ENCODE measurements at places on chromosomes 11 and 22.

GRCh38 chr11:35712533-35712932, 50.0 kb downstream of the TRIM44 start:
- DNase-seq = no peak

- DNase-seq = no peak
These were observed 142.9 kb upstream of the ZBED5 start for GRCh38 chr11:11000579-11001283.

DNA sequence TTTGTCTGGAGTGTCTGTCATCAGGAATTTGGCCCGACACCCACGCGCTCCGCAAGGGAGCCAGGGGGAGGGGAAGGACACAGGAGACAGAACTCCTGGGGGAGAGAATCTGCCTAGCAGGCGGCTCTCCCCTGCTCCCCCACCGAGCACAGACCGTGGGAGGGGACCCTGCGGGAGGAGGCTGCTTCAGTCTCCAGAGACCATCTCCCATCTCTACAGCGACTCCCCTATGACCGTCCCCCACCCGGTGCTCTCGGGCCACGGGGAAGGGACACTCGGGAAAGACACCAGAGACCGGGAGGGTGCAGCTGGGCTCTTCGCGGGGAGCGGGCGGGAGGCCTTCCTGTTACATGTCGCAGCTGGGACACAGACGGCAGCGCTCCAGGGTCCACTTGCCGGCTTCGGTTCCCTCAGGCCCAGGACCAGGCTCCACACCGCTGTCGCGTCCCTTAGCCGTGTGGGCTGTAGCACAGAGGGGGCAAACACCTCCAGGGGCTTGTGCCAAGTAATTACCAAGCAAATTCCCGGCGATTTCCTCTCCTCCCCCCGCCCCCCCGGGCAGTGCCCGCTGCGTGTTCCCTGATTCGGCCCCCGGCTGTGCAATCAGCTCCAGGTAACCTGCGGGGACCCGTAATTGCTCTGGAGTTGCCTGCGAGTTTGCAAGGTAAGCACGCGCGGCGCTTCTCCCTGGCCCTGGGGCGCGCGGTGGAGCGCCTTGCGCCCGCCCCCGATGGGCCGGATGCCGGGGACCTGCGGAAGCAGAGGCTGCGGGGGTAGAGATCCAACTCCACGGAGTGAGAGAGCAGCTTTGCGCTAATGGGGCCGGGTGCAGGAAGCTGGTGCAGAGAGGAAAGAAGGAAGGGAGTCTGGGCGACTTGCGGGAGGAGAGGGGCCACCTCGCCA, 155.1 kb upstream of the CADM1 start:
- DNase-seq = no peak

- no peak for DNase-seq
These were observed 39.1 kb downstream of the TCIRG1 start for GRCh38 chr11:68077617-68078582.

DNA sequence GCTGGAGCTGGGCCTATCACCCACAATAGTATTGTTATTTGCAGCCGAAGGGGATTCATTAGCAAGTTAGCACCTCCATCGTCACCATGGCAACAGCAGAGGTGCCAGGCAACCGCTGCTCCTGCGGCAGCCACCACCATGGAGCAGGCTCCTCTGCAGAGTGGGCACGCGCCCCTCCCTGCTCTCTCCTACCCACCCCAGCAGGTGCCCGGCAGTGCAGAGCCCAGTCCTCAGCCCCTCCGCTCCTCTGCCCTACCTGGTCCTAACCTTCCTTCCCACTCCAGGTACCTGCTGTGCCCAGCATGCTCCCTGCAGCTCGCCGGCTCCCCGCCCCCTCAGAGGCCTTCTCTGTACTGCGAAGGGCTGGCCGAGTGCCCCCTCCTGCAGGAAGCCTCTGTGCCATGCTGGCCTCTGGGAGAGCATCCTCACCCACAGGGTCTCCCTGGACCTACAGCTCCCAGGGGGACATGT, 3.6 kb downstream of the DUSP8 start:
- DNase-seq = no peak

- DNase-seq = no peak
These were observed 160.8 kb downstream of the LDLRAD3 start for GRCh38 chr11:36104660-36104992.

DNA sequence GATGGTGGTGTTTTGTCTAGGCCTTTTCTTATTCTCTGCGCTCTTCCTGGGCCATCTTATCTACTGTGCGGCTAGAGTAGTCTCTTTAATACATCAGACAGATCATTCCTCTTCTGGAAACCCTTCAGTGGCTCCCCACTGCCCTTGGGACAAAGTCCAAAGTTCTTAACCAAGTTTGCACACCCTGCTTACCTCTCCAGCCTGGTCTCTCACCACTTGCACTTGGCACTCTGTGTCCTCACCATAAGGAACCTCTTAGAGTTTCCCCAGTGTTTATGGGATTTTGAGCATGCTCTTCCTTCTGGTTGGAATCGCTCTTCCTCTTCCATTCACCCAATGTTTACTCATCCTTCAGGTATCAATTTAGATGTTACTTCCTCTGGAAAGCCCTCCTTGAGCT, 5.2 kb upstream of the SPTBN2 start:
- no peak for DNase-seq

GRCh38 chr11:6629892-6630631, 10.8 kb upstream of the TPP1 start:
- DNase-seq = no peak

DNA sequence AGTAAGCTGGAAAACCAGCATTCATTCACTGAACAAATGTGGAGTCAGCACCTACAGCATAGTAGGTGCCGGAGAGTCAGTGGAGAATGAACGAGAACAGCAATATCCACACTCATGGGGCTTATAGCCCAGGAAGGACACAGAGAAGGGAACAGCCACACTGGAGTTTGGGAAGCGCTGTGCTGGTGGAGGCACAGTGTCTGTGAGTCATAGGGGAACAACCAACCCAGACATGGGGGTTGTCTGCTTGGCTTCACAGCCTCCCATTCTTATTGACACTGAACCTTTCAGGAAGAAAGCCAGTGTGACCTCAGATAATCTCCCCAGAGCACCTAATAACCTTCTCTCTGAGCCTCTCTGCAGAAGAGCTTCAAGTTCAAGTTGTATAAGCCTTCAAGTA, 56.6 kb upstream of the UBASH3B start:
- DNase-seq = no peak

DNA sequence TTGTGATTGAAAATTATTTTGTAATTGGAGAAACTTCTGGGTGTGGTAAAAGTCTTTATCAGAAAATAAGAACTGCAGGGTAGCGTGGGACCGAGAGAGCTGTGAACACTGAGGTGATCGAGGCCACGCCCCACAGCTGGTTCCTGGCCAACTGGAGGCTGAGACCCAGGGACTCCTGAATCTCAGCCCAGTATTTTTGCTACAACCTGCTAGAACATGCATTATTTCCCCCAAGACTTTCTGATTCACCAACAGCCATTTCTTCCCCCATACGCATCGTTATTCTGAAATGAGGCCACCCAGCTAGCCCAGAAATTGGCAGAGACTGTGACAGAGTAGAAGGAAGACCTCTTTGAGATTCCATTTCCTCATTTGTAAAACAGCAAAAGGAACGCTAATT, 3.4 kb upstream of the FGF19 start:
- DNase-seq = no peak

DNA sequence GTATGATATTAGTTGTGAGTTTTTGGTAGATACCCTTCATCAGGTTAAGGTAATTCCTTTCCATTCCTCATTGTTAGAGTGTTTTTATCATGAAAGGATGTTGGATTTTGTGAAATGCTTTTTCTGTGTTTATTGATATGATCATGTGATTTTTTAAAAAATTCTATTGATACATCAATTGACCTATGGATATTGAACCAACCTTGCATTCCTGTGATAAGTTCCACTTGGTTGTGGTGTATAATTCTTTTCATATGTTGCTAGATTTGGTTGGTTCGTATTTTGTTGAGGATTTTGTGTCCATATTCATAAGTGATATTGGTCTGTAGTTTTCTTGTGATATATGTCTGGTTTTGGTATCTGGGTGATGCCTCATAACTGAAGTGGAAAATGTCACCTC, 6.7 kb downstream of the ANKRD13D start:
- DNase-seq = no peak

- no peak for DNase-seq
These were observed 94.6 kb downstream of the IGLL1 start for GRCh38 chr22:23485490-23485889.

GRCh38 chr22:30276039-30276438, 9.4 kb upstream of the OSM start:
- DNase-seq = no peak

DNA sequence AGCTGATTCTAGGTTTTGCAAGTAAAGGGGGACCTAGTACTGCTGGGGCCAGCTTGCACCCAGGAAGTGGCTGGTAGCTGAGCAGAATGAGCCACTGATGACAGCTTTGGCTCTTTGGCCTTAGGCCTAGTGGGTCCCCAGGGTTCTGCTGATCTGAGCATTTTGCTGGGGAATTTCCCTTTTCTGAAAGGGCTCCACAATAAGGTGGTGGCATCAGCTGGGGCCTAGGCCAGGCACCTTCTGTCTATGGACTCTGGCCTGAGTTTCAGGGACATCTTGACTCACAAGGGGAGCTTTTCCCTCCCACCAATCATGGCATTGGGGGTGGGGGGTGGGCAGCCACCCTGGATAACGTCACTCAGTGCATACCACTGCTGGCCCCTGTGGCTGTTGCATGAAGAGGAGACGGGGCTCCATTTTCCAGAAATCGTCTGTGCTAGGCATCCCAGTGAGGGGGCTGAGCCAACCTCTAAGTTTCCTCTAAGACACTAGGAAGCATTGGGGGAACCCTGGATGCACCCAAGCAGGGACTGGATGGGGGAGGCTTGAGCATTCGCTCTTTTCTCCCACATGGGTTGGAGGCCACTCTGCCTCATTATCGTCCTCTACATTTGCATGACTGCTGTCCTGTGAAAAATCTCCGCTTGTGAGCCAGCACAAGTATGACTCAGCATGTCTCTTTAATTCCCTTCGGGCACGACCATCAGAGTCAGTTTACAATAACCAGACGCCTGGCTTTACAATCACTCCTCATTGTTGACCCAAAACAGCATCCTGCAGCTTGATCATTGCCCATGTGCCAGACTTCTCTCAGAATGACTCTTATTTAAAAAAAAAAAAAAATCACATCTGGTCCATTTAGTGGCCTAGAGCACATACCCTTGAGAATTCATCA, 145.0 kb upstream of the THY1 start:
- no peak for DNase-seq

GRCh38 chr22:46902998-46903916, 140.8 kb downstream of the TBC1D22A start:
- DNase-seq = no peak

DNA sequence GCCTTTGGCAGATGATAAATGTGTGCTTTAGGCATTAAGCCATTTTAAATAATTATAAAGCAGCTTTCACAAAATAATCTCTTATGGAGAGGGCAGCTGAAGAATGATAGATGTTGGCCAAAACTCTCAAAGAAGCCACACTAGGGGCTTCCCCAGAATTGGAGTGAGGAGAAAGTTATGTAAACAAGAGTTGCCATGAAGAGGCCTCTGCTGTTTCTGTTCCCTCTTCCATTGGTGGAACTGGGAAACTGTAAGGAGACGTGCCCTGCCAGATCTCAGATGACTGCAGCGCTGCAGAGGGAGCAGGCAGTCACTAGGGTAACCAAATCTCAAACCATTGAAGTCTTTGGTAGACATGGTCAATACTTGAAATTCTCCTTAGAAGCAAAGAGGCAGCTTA, 19.4 kb upstream of the APLP2 start:
- no peak for DNase-seq

DNA sequence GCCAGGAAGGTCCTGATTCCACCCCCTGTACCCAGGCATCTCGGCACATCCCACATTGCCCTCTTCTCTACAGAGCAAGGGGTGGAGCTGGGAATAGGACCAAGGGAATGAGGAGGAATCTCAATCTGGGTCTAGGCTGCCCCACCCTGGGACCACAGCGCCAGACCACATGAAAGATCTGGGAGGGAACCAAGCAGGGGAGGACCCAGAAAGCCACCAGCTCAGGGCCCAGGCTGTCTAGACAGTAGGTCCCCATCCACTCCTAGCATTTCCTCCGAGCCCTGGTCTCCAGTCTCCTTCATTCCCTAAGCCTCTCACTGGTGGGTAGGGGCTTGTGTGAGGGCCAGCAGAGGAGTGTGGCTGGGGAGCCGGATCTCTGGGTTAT, 11.6 kb downstream of the PHLDB1 start:
- no peak for DNase-seq

DNA sequence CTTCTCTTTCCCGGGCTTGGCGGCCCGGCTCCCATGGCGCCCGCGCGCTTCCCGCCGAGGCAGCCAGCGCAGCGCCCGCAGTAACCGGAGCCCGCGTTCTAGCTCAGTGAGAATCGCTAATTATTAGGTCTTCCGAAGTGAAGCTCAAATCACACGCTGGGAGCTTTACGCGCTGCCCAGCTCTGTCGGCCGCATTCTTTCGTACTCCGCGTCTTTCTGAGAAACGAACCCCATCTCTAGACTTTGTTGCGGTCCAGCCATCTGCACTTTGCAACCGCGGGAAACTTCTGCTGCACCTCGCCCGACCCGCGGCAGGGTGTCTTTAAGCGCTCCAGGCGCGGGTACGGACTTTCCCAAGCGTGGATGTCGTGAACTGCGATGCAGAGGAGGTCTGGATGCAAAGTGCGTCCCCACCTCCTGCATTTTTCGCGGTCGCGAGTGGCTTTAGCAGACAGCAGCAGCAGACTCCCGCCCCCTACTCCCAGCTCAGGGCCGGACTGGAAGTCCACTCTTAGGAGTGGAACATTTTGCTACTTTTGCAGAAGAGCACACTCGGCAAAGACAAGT, 6.0 kb upstream of the PAX6 start:
- no peak for DNase-seq

GRCh38 chr11:72144807-72145565, 9.5 kb downstream of the FOLR3 start:
- no peak for DNase-seq

DNA sequence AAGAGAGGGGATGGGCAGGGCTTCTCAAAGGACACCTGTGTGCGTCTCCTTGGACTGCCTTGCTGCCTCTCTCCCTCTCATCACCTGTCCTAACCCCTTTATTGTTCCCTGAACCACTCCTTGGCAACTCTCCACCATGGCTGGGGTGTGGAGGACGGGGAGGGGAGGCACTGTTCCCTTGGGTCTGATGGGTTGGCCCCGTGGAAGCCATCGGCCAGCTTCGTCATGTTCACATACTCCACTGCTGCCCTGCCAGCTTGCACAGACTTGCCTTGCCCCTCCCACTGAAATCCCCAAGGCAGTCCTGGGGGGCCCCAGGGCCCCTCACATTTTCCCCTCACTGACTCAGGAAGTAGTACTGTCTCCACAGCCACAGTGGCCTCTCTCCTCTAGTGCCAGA, 36.1 kb upstream of the LRRC32 start:
- DNase-seq = no peak
